Mesenteric fat pad (tissue), 1 donor: ENCODE measurements at places on chromosomes 11 and 22. TPM values are rescaled to one million over a fixed set of nuclear protein-coding genes. Genes with fewer than 3 reads are reported as not detected.

- peak; percentile 26 for DNase-seq
Measured at GRCh38 chr11:9072626-9073176, 18.7 kb downstream of the SCUBE2 start.

- DNase-seq = peak; percentile 95
Measured at GRCh38 chr11:76752321-76753143, 30.6 kb upstream of the TSKU start.

The IGF2 gene
- total RNA-seq = 148 TPM

The HTR3A gene
- not detected for total RNA-seq

The TRIM49 gene
- not detected for total RNA-seq

GRCh38 chr22:37328017-37328416 lies 45.7 kb downstream of the CYTH4 start:
- DNase-seq = no peak

DNA sequence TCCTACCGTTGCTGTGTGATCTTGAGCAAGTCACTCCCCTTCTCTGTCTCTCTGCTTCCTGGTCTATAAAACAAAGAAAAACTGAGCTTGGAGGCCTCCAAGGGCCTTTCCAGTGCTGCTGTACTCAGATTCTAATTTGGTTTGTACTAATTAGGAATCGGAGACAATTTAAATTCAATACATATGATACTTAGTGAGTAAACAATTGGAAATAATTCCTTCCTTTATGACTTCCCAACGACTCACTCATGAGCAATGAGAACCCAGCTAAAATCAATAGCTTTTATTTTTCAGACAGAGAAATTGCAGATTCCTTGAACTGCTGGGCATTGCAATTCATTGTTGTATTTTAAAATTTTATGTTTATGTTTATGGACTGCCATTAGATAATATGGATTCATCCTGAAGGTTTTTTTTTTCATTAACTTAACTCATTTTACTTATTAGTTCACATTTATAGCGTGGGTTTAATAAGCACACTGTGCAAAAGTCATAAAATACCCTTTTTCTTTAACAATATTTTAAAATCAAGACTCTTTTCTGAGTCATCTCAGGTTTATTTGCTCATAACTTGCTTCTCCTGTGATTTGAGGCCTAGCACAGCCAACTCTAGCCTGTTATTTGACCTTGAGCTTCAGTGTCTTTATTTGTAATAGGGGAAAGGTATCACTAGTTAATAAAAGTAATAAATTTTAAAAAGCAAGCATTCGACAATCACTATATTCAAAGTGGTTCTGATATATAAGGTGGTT lies 95.8 kb downstream of the TP53I11 start:
- DNase-seq = no peak

- DNase-seq = no peak
Measured at GRCh38 chr11:126214841-126215240, 3.3 kb downstream of the FAM118B start.

The GPHA2 gene
- total RNA-seq = not detected

- DNase-seq = no peak
Measured at GRCh38 chr11:17985517-17985916, 27.3 kb downstream of the SERGEF start.

DNA sequence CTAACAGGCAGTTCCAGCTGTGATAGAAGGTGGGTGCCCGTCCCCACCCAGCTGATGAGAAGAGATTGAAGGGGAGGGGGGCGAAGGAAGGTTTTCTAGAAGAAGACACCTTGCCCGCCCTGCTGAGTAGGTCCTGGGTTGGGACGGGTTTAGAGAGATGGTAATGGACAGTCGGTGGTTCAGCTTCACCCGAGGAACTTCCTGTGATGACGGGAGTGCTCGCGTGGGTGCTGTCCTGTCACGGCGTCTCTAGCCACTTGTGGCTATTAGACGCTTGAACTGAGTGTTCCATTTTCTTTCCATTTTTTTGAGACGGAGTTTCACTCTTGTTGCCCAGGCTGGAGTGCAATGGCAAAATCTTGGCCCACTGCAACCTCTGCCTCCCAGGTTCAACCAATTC lies 27.6 kb upstream of the MGAT3 start:
- DNase-seq = no peak

DNA sequence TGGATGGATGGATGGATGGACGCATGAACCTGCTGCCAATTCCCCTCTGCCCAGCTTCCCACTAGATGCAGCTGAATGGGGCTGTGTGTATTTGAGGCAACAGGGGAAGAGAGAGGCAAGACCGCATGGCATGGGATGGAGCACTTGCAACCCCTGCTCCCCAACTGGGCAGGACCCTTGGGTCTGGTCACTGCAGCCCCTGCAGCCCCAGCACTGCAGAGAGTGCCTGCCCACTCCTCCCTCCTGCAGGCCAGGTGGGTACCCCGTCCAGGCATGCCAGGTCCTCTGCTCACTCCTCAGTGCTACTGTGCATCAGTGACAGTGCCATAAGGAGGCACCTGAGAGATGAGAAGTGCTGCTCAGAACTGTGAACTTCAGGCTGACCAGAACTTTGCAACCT lies 40.3 kb downstream of the OSBPL5 start:
- DNase-seq = peak; percentile 41

The NKAPD1 gene
- 13.6 TPM for total RNA-seq

The SCARF2 gene
- total RNA-seq = 21.1 TPM

The TMEM191B gene
- 0.84 TPM for total RNA-seq

The MYBPC3 gene
- 0.48 TPM for total RNA-seq

DNA sequence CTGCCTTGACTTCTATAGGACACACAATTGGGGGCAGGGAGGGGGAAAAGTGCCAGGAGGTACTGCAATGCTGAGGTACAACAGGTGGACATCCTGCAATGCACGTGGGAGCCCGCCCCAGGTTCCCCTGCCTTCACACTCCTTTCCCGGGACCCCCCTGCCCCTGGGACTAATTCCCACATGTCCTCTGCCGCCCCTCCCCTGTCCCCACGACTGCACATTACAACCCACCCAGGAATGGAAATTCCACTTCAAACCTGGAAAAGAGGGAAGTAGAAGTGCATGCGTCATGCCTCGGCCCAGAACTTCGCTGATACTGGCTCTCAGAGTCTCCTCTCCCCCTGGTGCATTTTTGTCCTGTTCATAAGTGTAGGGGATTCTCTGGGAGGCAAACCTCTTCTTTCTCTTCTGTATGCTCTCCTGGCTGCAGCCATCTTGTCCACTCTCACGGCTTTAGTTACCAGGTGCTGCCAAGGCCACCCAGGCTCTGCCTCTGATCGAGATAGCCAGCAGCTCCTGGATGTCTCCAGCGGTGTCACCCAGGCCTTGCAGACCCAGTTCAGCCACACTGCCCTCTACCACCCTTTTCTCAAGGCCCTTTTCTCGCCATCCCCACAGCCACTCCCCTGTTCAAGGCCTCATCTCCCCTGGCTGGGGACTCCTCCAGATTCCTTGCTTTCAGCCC lies 43.7 kb downstream of the GDPD5 start:
- DNase-seq = no peak

- DNase-seq = peak; percentile 86
Measured at GRCh38 chr11:1206391-1207271, 16.2 kb upstream of the MUC5B start.
